ENCODE measurements at places on chromosomes 4 and X.

DNA sequence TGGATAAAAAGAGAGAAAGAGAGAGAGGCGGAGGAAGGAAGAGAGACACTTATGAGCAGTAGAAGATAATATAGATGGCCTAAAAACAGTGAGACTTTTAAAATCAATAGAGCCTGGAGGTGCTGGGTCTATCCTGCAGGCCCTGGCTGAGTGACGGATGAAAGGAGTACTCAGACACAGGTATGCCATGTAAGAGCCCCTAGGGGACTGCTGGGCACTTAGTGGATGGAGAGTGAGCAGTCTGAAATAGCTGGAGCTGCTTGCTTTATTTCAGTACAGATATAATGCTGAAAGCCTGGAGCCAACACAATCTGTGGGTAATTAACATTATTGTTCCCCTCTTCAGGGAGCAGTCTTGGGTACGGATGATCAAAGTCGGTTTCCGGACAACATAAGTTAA, 578.6 kb downstream of the SPOCK3 start:
- DNase-seq, result no peak

- DNase-seq, result no peak
These were observed 12.6 kb downstream of the BCOR start for GRCh38 chrX:40085102-40085551.

- DNase-seq, result no peak
These were observed 63.7 kb downstream of the ADAMTS3 start for GRCh38 chr4:72505314-72505744.

- DNase-seq, result no peak
These were observed 101.4 kb upstream of the IL15 start for GRCh38 chr4:141534985-141535384.

GRCh38 chr4:21656832-21657231, 291.7 kb downstream of the KCNIP4 start:
- DNase-seq, result no peak

DNA sequence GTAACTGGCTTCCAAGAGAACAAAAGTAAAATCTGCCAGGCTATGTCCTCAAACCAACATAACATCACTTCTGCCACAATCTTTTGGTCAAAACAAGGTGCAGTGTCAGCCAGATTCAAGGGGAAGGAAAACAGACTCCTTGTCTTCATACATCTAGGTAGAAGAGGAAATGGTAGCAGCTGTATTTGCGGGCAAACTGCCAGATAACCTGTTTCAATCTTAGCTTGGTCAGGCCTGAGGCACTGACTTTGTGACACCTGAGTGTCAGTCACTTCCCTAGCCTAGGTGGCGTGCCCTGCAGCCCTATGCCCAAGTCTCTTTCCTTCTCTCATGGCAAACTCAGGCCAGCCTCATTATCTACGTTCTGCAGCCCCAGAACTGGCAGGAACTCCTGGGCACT, 146.2 kb upstream of the JADE1 start:
- DNase-seq, result no peak

GRCh38 chr4:157013656-157014055, 42.1 kb upstream of the PDGFC start:
- DNase-seq, result no peak

DNA sequence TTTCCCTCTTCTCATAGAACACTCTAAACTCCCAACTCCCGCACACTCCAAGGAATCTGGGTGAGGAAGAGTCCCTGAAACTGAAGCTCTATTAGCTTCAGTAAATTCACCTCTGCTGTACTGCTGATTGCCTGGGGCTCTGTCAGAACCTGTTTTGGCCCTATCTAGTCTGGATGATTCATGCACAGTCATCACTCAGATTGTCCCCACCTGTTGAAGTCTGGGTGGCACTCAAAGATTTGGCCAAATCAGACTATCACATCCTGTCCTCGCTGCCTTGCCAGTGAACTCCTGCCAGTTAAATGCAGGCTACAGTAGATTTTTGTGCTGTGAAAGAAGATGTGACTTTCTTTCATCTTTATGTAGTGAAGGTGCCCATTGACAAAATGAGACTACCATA, 63.5 kb upstream of the EMCN start:
- DNase-seq, result no peak
